ENCODE measurements at places on chromosomes 11 and 22.

DNA sequence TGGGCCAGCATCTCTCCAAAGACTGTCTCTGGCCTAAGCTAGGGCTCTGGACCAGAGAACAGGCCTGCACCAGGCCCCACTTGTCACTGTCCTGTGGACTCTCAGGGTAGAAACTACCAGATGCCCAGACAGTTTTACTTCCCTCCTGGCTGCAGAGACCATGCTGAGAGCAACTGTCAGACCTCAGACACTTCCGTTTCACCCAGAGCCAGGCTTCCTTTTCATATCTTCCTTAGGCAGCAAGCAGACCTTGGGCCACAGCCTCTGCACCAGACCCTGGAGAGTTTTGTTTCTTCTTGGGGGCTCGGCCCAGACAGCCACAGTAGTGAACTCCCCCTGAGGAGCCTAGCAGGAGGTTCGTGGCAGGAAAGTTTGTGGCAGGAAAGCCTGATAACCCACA, 12.1 kb upstream of the FCHSD2 start:
- no peak for DNase-seq

DNA sequence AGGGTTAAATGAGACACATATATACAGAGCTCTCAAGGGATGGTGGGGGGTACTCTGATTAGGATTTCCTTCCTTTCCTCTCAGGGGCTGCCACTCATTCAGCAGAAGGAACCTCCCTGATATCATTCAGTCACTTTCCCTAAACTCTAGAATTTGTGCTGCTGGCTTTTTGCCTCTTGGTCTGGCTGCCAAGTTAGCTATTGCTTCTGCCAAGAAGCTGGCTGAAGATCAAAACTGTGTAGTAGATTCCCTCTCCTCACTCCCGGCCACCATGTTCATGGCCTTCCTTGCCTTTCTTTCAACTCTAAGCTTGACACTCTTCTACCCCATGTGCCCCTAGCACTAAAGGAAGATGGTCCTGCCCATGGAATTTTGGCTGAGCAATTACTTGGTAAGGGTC, 18.7 kb downstream of the SLC6A5 start:
- DNase-seq: no peak

GRCh38 chr11:86719781-86720463, 47.5 kb upstream of the ME3 start:
- DNase-seq: peak; percentile 63

DNA sequence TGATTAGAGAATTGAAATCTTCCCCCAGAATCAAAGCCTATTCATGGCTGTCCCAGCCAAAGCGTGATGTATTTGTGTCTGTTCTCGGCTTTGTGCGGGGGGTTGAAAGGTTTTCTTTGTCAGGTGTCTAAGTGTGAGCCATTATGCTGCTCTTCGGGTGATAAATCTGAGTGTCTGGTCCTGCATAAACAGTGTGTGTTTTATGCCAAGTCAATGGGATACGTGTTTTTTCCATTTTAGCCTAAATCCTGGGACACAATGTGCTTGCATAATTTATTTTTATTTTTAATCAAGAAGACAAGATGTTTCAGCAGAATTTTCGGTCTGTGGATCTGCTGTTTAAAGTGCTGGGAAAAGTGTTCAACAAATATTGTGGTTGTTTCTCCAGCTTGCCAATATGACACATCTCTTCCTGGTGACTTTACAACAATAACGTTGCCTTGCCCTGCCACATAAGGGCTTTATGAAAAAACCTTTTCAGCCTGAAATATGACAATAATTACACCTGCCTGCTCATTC, 267.8 kb downstream of the TBC1D22A start:
- DNase-seq: no peak

- DNase-seq: no peak
These were observed 481.7 kb downstream of the NTM start for GRCh38 chr11:131851964-131852755.

DNA sequence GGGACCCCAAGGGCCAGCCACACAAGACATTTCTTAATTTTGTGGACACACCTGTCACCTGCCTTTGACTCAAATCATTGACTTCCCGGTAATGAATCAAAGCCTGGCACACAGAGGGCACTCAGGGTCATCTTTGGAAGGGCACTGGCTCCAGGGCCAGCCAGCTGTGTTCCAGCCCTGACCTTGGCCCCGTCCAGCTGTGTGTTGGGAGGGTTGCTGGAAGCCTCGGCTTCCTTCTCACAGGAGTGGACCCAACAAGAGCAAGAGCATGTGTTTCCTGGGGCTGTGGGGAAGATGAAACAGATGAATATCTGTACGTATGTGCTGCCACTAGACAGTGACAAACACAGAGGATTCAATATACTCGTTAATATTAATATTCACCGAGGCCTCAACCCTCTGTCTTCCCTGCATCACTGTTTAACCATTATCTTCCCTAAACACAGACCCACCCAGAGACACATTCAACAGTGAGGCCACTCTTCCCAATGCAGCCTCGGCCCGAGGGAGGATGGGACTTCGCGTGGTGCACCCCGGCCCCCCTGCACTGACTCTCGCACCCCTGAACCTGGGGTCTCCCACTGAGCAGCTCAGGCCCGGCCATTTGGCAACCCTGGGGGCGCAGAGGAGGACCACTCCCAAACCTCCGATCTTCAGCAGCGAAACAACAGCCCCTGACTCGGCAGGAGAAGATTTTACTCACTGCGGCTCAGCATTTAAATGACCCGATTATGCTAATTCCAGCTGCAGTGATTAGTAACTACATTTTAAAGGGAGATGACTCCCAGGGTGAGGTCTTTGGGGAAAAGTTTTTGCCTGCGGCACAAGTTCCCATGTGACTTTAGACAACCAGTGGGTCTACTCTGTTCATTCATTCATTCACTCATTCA, 45.7 kb downstream of the PHF21B start:
- no peak for DNase-seq

- DNase-seq: no peak
These were observed 80.7 kb downstream of the MORC2 start for GRCh38 chr22:30887861-30888260.

DNA sequence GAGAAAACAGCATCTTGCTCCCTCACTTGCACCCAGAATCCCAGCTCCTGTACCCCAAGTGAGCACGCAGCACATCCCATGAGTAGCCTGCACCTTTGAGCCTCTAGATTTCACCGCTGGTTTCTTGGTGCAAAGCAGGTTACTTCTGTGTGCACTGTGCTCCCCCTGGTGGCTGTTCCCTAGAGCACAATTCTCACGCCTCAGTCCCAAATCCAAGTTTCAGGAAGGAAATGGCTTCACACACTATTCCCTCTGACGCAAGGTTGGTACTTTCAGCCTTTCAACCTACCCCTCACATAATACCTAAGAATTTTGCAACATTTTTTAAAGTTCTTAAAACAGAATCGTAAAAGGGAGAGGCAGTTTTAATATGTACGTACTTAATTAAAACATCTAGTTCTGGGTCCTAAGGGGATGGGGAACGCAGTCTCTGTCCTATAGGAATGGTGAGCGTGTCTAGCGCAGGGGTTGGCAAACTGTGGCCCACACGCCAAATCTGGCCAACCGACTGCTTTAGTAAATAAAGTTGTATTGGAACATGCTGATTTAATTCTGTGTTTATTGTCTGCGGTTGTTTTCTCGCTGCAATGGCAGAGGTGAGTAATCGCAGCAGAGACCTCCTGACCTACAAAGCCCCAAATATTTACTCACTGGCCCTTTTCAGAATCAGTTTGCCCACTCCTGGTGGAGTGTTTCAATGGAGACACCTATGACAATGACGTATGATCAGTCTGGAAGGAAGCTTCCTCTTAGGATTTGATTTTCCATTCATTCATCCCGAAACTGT, 27.5 kb downstream of the DHCR7 start:
- peak; percentile 72 for DNase-seq

GRCh38 chr22:47189056-47189916, 426.8 kb downstream of the TBC1D22A start:
- no peak for DNase-seq

DNA sequence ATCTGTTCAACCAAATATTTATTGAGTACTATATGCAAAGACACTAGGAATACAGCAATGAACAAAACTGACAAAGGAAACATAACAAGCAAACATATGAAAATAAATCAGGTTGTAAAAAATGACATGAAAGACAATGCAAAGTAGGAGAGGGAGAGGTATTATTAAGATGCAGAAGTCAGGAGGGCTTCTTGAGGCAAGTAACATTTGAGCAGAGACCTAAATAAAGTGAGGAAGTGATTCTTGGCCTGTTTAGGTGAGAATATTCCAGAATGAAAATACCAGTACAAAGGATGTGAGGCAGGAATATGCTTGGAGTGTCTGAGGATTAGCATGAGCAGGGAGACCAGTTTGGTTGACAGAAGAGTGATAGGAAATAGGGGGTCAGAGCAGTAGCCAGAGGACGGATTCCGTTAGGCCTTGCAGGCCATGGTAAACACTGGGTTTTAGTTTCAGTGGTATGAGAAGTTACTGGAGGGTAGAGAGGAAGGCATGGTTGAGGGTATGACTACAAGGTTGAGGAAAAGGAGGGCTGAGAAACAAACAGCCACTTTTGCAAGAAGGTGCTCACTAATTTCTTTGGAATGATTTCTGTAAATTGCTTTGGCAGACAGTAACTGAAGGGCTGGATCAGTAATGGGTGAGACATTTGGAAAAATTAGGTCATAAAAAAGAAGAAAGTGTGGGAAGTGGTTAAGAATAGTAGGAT, 191.9 kb downstream of the SWAP70 start:
- no peak for DNase-seq

DNA sequence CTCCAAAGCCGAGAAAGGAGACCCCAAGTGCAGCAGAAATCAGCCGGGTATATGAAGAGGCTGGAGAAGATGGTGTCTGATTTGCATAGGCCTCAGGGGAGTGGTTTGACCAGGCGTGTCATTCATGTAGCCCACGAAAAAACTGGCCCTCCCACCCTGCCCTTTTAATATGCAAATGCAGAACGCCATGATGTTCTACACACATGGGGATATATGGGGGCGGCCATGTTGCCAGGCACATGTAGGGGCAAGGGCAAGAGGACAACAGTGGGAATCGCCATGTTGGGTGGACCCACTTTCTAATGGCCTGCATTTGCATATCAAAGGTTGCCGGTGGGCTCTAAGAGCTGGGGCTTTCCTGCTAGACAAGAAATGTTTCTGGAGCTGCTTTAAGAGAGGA, 86.4 kb downstream of the ISX start:
- DNase-seq: no peak

- DNase-seq: no peak
These were observed 156.1 kb upstream of the NECTIN1 start for GRCh38 chr11:119885067-119885466.

DNA sequence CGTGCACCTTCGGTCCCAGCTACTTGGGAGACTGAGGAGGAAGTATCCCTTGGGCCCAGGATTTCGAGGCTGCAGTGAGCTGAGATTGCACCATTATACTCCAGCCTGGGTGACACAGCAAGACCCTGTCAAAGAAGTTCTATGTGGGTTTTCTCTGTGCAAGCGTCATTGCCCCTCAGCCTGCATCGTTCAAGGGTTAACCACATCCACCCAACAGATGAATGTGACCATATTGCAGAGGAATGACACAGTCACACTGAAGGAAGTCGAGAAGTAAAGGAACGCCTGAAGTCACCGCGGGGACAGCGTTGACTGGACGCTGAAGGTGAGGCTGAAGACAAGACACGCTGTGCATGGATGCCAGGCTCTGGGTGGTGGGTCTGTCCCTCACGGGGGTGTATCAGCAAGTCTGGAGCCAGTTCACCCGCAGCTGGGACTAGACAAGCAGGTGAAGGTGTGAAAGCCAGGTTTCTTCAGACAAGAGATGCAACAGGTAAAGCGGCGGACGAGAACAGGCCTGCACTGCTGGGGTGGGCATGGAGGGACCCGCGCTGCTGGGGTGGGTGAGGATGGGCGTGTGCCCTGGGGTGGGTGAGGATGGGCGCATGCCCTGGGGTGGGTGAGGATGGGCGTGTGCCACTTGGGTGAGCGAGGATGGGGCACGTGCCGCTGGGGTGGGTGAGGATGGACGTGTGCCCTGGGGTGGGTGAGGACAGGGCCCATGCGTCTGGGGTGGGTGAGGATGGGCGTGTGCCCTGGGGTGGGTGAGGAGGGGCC, 36.5 kb upstream of the TOLLIP start:
- no peak for DNase-seq

GRCh38 chr11:59641156-59641555, 25.6 kb upstream of the OSBP start:
- DNase-seq: no peak

- DNase-seq: peak; percentile 50
These were observed 25.2 kb upstream of the PLET1 start for GRCh38 chr11:112285841-112286311.

- peak; percentile 60 for DNase-seq
These were observed 17.6 kb downstream of the MYH9 start for GRCh38 chr22:36369922-36370791.

DNA sequence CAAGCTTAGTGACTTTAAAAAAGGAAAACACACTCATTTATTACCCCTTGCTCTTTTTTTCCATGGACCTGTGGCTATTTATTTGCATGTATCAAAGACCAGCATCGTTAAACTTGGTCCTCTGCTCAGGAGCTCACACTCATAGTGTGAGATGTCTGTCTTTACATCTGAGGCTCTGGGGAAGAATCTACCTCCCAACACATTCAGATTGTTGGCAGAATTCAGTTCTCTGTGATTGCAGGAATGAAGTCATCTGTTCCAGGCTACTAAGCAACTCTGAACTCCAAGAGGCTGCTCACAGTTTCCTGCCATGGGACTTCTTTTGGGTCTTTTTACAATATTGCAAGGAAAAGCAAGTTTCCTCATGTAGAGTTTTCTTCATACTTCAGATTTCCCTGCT, 138.8 kb downstream of the LRRC4C start:
- peak; percentile 13 for DNase-seq

DNA sequence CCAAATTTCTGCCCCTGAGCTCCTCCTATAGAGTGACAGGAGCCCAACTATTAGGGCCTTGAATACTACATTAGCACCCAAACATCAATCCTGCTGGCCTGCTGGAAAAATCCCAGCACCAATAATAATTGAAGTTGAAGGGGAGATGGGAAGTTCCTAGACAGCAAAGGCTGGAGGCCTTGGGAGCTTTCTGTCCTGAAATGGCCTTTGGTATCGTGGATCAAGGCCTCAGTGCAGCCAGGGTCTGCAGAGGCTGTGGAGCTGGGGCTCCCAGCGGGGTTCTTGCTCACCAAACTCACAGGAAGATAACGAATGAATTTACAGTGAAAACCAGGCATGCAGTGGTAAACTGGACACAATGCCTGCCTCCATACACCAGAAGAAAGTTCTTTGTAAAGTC, 9.2 kb upstream of the MICALL1 start:
- DNase-seq: no peak

DNA sequence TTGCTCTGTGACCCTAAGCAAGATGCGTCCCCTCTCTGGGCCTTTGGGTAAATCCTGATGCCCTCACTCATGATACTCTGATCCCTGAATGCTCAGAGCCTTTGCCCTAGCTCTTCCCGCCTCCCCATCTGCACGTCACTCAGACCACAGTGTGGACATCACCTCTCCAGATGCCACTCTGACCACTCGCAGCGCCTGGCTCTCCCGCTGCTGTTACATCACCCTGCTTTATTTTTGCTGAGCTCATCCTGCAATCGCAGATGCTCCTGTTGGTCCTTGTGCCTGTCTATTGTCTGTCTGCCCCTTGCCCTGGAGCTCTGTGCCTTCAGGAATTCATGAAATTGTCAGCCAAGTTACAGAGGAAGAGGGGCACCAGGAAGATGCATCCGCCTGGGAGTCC, 5.5 kb downstream of the OSM start:
- DNase-seq: no peak

GRCh38 chr22:29187831-29188230, 17.9 kb upstream of the EMID1 start:
- no peak for DNase-seq

- no peak for DNase-seq
These were observed 95.0 kb downstream of the PDHX start for GRCh38 chr11:35011389-35011788.
